ENCODE measurements at places on chromosomes 3 and 15.

DNA sequence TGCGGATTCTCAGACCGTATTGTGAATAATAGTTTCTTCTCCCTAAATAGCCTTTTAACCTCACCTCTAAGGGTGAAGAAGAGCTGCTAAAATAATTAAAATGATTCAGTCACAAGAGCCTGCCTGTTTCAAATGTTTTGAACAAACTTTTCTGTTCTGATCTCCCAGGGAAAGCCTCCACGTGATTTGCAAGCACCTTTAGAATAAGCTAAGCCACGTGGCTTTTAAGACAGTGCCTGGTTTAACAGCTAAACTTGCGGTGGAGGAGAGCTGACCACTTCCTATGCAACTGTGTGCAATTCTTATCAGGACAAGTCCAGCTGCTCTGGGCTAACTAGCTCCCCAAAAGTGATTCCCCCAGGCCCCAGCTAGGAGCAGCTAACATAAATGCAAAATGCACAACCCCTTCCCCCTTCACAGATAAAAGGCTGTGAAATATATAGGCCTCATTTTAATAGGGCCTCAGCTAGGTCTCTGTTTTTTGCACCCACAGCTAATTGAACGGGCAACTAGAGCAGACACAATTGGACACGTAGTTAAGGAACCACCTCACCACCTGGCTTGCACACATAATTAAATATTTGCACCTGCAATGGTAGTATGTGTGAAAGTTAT, 401.2 kb upstream of the NR2F2 start:
- DNase-seq = no peak

GRCh38 chr3:126101521-126101982, 17.6 kb upstream of the SLC41A3 start:
- DNase-seq = no peak

- DNase-seq = no peak
Observed at GRCh38 chr15:99981839-99982658, 248.8 kb upstream of the LYSMD4 start.

DNA sequence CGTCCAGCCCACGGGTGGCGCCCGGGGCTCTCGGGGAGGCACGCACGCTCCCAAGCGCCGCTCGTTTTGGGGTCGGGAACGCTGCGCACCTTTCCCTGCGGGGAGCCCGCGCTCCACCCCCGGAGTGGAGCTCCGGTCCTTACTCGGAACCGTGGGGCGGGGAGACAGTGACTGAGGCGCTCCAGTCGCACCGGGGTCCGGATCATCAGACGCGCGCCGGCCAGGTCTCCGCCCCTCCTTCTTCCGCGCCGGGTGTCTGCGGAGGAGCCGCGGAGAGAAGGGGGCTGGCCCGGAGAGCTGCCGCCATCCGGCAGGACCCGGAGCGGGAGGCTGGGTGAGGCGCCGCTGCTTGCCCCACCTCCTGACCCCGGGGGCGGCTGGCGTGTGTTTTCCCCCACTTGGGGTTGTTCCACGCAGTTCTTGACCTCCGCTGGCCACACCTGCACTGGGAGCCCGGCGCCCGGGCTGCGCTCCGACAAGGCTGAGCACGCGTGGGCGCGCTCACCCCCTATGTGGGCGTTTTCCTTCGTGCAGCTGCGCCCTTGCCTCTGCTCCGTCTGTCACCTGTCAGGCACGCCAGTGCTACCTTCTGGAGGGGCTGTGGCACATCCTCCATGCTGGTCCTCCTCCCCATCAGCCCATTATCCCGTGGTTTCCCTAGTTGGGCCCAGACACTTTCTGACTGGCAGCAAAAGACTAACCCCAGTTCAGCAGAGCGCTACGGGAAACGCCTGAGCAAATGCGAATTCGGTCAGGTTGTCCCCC, at the start of gene MCF2L2:
Gene MCF2L2 (minus strand): TSS at position 173 of the 765 bp plus-strand sequence. CDS start 642 bp downstream, outside the sequence.
- DNase-seq = peak; percentile 80

DNA sequence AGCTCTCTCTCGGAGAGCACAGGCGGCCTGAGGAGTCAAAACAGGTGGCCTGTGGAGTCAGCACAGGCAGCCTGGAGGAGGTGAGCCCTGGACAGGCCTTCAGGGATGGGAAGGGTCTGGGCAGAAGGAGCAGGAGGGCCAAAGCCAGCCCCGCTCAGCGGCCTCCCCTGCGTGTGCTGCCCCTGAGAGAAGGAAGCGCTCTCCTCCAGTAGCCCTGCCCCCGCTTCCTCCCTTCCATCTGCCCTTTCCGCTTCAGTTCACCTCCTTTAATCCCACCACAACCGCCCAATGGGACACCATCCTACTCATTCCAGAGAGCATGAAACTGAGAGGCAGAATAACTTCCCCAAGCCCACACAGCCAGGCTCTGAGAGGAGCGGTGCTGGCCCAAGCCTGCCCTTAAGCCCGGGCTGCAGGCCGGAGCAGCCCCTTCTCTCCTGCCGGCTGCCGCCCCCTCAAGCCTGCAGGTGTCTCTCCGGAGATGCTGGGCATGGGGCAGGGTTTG, 3.2 kb upstream of the NR2E3 start:
- no peak for DNase-seq

- no peak for DNase-seq
Observed at GRCh38 chr3:189809583-189809982, 178.4 kb downstream of the TP63 start.

DNA sequence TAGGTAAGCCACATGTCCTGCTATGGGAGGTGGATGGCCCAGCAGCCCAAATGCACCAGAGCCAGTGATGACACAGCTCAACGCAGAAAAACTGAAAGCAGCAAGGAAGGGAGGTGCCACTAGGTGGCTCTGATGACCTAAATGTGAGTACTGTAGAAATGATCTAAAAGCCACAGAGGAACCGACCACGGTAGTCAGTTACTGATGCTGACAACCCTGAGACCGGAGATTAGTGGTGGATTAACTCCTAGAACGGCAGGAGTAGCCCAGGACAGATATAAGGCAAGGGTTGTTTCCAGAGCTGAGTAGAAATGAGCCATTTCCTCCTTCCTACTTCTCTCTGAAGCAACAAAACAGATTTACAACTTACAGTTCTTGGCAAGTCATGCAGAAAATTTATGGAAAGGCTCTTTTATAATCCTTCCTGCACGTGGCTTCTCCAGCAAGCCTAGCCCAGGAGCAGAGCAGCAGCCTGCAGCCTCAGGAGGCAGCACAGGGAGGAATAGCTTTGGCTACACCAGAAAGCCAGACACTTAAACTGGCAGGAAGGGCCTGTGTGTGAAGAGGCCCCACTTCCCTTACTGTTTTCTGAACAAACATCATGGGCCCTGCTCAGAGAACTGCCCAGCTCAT, 13.1 kb downstream of the FBXL22 start:
- peak; percentile 72 for DNase-seq

- DNase-seq = peak; percentile 44
Observed at GRCh38 chr15:74725225-74725774, at the start of gene CYP1A1. TSS of gene CYP1A1 (minus strand) at chr15:74725528. CDS start at chr15:74723097, 2,431 bp downstream.

DNA sequence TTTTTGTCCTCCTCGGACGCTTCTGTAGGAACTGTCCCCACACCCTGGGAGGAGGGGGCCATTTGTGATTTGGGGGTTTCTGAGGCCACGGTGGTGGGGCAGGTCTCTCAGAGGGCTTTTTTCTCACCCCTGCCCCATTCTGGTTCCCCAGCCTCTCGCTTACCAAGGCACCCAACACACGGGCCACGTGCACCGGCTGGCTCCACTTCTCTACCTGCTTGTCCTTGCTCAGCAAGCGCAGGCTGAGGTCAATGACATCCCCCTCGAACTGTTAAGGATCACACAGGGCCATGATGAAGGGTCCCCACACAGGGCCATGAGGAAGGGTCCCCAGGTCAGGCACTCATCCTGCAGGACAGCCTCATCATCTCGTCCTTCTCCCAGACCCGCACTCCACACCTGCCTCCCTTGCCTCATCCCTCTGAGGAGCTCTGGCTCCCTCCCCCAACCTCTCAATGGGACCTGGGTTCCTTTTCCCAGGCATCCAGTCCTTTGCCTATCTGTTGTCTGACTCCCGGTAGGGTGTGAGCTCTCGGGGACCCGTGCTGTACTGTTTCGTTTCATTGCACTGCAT, 10.6 kb downstream of the EPB42 start:
- DNase-seq = no peak

DNA sequence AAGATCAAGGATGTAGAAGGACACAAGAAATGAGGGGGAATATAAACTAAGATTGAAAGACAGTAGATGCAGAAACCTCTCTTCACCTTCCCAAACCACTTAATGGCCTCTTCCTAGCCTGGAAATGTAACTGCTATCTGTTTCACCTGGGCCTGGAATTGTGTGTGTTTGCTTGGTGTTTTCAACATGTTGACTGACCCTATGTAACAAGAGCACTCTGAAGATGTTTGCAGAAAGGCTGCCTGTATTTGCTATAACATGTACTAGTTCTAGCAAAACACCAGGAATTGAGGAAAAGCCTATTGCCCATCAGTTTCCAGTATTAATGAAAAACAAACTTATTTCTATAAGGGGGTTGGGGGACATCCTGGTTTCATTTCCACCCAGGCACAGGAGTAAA, 248.3 kb downstream of the WDR72 start:
- no peak for DNase-seq
